NCI-H1092 treated with DMSO at 0.1 percent for 48 hours (cell line): ENCODE measurements at places on chromosomes 6 and 20.

GRCh38 chr6:149400050-149400449 lies at the start of gene SUMO4:
SUMO4 (plus strand) TSS chr6:149400262; CDS start chr6:149400392, 130 bp downstream.
- no peak for DNase-seq

DNA sequence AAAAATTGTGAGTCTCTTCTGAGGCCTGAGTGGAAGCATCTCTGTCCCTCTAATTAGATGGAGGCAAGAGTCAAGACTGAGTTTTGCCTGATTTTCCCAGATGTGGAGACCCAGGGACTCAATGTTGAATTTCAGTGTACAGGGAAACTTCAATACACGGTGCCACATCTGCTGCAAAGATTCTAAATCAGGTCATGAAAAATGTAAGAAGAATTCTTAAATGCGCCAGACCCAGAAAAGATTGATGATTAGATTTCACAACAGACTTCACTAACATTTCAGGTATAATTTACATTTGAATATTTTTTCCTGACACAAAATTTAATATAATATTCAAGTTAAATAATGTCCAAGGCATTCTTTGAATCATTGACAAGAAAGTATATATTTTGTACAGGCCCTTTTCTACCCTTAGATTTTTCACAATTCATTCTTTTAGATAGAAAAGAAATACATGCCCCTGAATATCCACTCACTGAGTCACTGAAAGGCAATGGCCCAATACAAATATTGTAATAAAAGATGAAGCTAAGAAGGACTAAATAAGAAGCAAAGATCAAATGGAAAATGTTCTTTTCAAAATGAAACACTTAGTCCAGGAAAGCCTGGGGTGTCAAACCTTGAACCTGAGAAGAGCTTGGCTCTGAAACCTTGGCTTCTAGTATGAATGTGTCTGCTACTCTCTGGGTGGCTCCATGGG lies 18.2 kb upstream of the HDGFL1 start:
- DNase-seq = no peak

DNA sequence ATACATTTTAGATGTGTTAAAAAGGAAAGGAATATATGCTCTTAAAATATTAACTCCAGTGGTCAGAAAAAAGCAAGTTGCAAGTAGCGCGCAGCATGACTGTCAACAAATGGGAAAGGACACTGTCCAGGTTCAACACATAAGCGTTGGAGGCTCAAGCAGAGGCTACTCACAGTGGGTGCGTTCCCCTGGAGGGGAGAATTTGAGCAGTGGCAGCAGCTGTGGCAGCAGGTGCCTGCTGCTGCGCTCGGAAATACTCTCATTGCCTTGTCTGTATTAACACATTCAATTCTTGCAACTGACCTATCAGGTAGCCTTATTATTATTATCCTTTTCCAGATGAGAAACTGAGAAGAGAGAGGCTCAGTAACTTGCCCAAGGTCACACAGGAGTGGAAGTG lies 21.9 kb upstream of the CCN6 start:
- no peak for DNase-seq

DNA sequence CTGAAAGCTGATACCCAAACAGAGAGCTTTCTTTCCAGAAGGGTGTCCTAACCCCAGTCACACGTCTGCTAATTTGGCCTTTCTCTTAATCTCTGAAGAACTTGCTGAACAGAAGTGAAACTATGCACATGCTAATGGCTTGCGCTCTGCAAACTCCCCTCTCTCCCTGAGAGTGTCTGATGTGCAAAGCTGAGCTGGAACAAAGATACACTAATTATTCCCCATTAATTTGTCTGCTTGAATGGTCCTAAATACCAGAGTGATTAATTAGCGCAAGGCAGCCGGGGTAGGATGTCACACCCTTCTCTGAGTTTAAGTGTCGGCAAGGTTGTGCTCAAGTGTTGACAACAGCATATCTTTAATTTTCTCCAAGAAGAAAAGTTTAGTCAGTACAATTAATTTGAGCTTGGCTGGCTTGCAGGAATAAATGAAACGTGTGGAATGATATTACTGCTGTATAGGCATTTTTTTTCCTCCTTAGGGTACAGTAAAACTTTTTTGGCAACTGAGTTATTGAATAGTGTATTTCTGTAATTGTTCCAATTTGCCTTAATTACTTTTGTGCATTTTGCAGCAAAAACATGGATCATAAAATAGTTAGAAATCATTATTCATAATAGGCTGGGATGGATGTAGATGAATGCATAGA lies 715.9 kb upstream of the POU3F2 start:
- DNase-seq = no peak

DNA sequence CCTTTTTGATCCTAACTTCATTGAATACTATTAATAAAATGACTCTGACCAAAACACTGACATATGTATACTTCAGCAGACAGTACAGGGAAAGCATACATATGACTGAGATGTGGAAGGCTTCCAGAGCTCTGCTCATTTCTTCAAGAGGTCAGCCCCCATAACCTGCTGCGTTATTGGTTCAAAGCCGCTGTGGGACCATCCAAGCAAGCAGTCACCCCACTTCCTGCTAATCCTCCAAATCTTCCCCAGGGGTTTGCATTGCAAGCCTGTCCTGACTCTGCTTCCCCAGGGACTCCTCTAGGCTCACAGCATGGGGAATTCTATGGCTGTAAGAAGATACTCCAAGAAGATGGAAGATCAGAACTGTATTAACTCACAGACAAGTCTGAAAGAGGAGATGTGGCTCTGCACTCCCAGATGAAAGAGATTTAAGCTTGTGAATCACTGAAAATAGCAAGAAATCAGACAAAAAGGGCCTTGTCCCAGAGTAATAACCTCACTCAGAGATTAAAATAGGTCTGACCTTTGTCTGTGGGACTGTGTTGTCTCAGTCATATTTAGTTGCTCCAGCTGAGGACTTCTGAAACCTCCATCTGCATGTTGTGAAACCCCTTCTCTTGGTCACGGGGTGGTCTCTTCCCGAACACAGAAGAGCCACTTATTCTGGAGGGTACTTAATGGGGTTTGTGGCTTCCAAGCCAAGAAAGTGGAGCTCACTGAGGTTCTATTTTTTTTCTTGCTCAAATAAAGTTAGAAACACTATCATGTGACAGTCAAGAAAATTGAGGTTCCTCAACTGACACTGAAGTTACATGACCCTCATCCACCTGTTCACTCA lies 101.5 kb upstream of the MARCKS start:
- no peak for DNase-seq

- DNase-seq = peak; percentile 59
Measured at GRCh38 chr6:4973982-4974745, 29.7 kb downstream of the RPP40 start.

GRCh38 chr6:97669191-97670031 lies 386.4 kb upstream of the MMS22L start:
- DNase-seq = no peak

GRCh38 chr6:68978411-68978810 lies 343.3 kb downstream of the ADGRB3 start:
- no peak for DNase-seq

DNA sequence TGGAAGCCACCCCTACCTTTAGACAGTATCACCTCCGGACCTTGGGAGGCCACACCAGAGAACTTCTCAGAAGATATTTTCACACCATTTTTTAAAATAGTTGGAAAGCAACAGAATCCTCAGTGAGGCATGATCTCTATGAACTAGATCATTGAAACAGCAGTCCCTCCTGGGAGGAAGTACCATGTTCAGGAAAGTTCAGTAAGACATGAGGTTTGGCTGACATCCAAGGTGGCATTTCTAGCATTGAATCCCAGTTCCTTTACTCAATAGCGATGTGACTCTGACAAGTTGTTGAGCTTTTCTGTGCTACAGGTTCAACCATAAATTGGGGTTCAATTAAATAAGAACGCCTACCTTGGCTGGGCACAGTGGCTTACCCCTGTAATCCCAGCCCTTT lies 169.0 kb downstream of the TBC1D7 start:
- no peak for DNase-seq
